NCI-H774 (cell line): ENCODE measurements at places on chromosomes 6 and 20.

DNA sequence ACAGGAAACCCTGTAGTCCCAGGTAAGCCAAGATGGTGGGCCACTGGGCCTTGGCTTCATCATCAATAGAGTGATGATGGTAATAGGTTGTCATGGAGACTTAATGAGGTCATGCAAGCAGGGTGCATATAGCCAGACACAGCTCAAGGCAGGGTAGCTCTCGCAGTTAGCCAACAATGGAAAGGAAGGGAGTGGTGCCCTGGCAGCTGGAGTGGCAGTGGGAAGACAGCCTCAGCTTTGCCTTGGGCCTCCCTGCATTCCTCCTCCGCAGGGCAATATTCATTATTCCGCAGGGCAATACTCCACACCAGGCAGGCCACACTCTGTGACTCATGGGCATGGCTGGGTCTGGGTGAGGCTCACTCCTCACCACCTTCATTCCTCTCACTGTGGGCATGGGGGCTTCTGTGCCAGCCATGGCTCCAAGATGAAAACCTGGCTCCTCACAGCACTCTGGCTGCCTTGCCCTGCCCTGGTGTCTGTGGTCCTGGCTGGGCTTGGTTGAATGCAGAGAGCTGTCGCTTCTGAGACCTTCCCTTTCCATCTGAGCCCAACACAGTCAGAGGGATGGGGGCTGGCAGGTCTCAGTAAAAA, 163.1 kb upstream of the PMEPA1 start:
- no peak for DNase-seq

DNA sequence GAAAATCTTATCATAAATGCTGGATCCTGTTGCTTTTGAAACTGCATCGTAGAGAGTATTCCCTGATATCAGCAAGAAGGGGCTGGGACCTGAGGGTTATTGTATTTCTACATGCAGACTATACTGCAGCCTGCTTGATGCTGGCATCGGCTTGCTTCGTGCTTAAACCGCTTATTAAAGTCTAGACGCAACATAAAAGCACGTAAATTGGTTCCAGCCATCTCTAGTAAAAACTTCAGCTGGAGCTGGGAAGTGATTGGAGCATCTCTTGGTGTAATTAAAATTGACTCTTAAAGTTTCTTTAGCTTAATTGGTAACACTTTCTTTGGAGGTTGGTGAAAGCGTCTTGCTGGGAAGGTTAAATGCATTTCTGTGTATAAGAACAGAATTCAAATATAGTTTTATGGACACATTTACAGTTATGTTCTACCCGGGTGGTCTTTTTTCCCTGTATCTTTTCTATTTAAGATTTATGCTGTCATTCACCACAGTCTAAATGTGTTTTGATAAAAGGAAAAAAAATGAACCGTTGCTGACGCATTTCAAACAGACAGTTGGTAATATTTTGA, 139.0 kb upstream of the JAG1 start:
- DNase-seq: no peak

- no peak for DNase-seq
These were observed 2.9 kb downstream of the NRN1 start for GRCh38 chr6:6003621-6004366.

DNA sequence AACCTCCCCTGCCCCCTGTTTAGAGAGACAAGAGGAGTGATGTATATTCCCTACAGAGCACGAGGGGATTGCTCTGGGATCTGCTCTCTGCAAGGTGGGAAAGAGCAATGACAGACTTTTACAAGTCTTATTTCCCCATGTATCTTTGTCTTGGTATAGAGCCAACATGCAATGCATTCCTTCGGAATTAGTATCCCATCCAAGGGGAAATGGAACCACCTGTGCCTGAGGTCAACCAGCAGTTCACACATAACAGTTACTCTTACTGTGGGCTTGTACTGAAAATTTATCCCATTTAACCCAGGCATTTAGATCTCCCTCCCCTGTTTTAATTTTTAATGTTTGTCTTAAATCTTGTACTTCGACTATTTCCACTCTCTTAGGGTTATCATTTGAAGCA, 250.4 kb downstream of the C6orf118 start:
- no peak for DNase-seq

DNA sequence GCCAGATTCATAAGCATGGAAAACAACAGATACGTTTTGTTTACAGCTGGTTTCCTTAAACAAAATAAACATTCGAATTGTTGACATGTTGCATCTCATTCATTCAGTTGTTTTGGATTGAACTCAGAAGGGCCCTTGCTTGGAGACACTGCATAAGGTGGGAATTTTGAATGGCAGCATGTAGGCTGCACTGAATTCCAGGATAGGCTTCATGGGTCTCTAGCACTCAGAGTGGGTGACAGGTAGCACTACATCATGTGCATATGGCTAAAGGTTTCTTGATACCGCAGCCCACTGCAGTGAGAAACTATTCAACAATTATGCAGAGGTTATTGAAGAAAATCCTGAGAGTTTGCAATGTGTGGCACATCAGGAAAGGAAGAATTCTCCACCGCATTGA, 1.6 kb downstream of the BEND6 start:
- no peak for DNase-seq

- no peak for DNase-seq
These were observed 169.4 kb downstream of the ZDHHC14 start for GRCh38 chr6:157550114-157550989.

- DNase-seq: no peak
These were observed 43.2 kb upstream of the TMEM30A start for GRCh38 chr6:75327807-75328206.

GRCh38 chr6:168021581-168021980, 24.1 kb downstream of the KIF25 start:
- no peak for DNase-seq

DNA sequence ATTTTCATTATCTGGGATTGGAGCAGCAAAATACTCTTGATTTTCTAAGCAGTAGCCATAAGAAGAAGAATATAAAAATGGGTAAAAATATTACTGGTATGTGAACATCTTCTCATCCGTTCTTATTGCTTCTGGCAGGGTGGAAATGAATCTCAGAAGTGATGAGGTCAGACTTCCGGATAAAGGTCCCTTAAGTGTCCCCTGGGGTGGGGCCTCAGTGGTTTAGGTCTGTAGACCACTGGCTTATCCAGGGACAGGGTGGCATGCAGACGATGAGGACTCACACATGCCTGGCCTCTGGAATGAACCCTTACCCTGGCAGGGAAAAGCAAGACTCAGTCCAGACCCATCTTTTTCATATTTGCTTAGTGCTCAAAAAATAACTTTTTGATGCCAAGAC, 143.3 kb downstream of the UST start:
- DNase-seq: no peak

DNA sequence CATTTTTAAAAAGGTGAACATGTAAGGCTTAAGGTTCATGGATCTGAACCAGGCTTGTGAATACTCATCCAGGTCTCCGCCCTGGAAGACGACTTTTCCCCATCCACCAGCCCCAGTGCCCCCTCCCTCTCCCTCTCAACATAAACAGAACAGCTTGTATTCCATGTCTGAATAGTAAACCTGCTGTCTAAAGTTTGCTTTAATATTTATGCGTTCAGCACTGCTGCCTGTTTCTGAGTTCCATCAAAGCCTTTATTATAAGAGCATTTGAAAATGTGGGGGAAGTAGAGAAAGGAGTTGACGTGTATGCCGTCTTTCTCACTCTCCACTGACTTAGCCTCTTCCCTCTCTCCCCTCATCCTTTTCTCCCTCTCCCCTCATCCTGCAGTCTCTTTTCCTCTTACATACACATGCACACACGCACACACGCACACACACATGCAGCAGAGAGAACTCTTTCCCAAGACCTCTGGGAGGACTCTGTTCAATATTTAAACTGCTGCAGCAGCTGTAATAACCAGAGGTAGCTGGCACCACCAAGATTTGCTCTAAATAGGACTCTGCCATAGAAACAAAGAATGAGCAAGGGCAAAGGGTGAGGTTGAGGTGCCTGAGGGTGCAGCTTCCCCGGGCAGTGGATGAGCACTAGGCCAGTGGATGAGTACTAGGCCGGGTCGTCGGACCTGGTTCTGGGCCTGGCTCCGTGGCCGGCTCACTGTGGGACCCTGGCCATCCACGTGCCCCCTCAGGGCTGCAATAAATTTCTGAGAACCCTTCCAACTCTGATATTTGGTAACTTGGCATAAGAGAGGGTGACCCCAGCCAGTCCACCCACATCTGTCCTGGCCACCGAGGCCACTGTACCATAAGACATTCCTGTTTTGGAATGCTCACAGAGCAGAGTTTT, 35.4 kb upstream of the VSTM2L start:
- DNase-seq: no peak

DNA sequence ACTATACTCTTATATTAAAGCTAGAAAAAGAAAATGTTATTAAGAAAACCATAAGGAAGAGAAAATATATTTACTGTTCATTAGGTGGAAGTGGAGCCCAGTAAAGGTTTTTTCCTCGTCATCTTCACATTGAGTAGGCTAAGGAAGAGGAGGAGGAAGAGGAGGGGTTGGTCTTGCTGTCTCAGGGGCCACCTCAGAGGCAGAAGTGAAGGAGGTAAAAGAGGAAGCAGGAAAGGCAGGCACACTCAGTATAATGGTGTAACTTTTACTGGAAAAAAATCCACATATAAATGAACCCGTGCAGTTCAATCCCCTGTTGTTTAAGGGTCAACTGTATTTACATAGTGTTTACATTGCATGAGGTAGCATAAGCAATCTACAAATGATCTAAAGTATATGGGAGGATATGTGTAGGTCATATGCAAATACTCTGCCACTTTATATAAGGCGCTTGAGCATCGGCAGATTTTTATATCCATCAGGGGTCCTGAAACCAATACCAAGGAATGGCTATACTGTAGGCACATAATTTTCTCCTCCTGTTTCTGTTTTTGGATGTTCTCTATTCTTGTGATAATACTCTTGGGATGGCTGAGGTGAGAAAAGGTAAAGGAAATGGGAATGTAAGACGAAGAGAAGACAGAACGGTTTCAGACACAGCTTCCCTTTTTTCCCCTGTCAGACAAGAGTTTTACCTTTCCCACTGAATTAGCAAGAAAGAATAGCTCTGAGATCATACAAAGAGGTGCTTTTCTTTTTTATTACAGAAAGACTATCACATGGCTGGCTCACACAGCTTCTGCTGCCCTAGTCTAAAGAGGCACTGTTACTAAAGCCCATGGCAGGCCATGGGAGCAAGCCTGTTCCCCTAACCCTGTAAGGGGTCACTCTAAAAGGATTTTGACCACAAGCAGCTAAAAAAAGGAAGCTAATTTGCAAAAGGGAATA, 59.9 kb downstream of the NUDT3 start:
- DNase-seq: no peak

- DNase-seq: no peak
These were observed 29.3 kb upstream of the SLC23A2 start for GRCh38 chr20:5030348-5031205.

GRCh38 chr6:9292975-9293374, 857.6 kb upstream of the SLC35B3 start:
- no peak for DNase-seq

DNA sequence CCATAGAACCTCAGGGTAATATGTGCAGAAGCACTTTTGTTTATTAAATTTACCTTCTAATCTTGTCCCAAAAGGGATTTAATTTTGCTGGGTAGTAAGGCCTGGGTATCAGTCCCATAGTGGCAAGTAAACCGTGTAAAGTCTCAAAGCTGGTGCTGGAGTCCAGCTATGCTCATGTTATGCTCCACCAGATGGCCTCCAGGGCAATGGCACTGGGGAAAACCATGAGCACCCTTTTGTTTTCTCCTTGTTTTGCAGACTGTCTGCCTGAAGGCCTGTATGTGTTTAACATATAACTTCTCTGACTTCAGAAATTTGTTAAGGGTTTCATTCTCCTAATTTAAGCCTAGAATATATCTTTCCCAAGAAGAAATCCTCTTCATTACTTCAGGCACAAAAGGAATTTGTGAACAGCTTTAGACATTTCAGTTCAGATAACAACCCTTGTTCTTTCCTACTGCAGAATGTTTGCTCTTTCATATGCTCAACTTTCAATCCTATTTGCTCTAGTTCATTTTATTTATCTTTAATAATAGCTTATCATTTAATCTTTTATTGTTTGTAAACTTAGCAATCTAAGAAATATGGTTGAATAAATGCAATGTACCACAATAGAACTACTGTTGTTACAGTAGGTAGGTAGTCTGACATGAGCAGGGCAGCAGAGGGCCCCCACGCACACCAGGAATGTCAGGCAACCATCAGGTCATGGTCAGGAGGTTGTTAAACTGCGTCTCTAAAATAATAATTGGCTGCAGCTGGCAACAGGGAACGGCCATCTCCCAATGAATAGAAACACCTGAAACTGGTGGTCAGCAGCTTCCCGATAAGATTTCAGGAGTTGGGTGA, 162.8 kb downstream of the TENT5A start:
- peak; percentile 53 for DNase-seq

GRCh38 chr6:53441761-53442160, 93.0 kb upstream of the ELOVL5 start:
- no peak for DNase-seq

- DNase-seq: peak; percentile 19
These were observed 95.6 kb upstream of the SHLD1 start for GRCh38 chr20:5654557-5654956.

DNA sequence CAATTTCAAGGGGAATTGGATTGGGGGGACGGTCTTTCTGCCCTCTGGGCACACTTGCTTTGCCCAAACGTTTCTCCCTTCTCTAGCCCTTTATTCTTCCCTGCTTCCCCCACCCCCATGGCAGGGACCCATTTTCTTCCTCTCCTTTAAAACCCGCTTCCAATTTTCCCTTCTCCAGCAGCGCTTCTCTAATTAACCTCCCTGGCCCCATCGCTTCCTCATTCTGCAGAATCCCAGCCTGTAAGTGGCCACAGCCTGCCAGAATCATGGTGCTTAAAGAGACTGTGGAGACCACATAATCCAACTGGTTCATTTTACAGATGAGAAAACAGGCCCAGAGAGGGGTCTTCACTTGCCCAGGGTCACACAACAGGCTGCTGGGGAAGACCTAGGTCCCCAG, 61.4 kb downstream of the CPNE5 start:
- DNase-seq: no peak

GRCh38 chr6:137801352-137802114, 65.5 kb upstream of the TNFAIP3 start:
- no peak for DNase-seq

- DNase-seq: no peak
These were observed 34.4 kb upstream of the ASF1A start for GRCh38 chr6:118859517-118860064.
